Umbilical cord (tissue), 2 donors: ENCODE measurements at places on chromosomes 16 and 17.

GRCh38 chr17:81578038-81578441 is 25.9 kb upstream of the FAAP100 start:
- DNase-seq: no peak

DNA sequence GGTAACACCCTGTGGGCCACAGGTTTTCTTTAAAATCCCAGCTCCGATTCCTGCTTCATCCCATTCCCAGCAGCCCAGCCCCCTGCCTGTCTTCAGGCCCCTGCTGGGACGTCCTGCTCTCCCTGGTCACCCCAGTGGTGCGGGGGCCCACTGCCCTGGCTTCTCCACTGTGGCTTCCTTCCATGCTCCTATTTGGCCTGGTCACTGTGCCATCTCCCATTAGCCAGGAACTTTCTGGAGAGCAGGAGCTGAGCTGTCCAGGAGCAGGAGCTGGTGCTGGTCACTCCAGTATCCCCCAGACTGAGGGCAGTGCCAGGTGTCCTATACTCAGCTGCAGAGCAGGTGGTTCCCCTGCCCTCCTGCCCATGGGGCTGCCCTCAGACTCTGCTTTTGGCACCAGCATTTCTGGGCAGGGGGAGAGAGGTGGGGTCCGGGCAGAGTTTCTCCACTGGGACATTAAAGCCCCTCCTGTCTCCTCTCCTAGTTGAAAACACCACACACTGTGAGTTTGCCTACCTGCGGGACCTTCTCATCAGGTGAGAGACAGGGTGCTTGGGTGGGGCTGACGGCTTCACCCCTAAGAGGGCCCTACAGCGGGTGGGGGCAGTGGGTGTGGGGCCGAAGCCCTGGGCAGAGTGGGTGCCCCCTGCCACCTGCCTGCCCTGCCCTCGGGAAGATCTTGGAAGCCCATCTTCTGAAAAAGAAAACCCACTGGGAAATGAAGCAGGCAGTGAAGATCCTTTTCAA is 356.2 kb downstream of the SEC14L1 start:
- no peak for DNase-seq

GRCh38 chr17:77322514-77323412 is 182.0 kb downstream of the SEC14L1 start:
- peak; percentile 98 for DNase-seq

- no peak for DNase-seq
Observed at GRCh38 chr16:51404386-51404785, 253.3 kb upstream of the SALL1 start.

- no peak for DNase-seq
Observed at GRCh38 chr17:18896146-18896545, 38.2 kb downstream of the PRPSAP2 start.

DNA sequence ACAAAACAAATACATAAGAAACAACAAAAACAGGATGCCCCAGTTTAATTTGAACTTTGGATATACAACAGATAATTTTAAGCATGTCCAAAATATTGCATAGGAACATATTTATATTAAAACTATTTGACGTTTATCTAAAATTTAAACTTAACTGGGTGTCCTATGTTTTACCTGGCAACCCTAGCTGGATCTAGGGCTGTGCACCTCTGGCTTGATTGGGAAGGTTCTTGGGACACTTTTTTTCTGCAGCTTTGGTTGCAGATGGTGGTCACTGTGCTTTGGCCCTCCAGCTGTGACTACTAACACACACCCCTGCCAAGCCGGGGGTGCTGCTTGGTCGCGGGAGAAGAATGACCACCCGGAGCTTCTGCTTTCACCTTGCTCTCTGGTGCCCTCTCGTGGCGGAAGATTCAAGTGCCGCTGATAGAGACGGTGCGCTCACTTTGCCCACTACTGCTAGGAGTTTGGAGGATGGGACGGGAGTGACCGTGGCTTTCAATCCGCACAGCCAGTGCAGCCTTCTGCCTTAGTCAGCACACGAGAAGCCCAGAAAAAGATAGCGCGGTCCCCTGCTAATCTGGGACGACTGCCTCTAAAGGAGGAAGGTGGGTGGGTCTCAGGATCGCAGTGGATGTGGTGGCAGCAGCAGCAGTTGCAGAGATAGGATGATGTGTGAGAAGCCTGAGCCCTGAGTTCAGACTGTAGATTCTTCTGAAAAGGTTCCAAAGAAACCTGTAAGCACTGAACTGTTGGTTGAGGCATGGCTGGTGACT is 6.7 kb downstream of the SPACA3 start:
- peak; percentile 78 for DNase-seq

- no peak for DNase-seq
Observed at GRCh38 chr16:7509963-7510601, 177.4 kb downstream of the RBFOX1 start.

DNA sequence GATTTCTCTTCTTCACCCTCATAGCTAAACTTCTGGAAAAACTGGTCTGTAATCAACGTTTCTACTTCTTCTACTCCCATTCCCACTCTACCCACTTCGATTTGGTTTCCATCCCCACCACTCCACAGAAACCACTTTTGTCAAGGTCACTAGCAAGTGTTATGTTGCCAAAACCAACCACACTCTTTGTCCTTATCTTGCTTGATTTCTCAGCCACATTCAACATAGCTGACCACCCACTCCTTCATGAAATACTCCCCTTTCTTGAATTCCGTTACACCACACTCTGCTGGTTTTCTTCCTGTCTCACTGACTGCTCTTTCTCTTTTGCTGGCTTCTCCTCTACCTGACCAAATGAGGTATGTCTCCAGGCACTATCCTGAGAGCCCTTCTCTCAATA is 11.9 kb downstream of the IKZF3 start:
- no peak for DNase-seq

GRCh38 chr16:58001781-58002415 is 691 bp downstream of the USB1 start:
- no peak for DNase-seq

GRCh38 chr16:15653227-15653626 is 3.2 kb downstream of the NDE1 start:
- peak; percentile 60 for DNase-seq
